Tibial nerve (tissue), 4 donors: ENCODE measurements at places on chromosomes 6 and 20.

GRCh38 chr6:136249336-136249735, 775 bp downstream of the MTFR2 start:
- no peak for DNase-seq

DNA sequence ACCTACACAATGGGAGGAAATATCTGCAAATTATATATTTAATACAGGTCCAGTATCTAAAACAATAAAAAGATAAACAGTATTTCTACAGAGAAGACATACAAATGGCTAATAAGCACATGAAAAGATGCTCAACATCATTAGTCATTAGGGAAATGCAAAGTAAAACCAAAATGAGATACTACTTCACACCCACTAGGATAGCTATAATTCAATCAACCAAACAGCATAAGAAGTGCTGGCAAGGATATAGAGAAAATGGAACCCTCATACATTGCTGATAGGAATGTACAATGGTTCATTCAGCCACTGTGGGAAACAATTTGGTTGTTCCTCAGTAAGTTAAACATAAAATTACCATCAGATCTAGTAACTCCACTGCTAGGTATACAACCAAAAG, 48.7 kb downstream of the NUDT3 start:
- no peak for DNase-seq

- no peak for DNase-seq
Observed at GRCh38 chr20:57409672-57410397, 18.6 kb downstream of the RBM38 start.

GRCh38 chr6:127972815-127973214, 72.0 kb upstream of the THEMIS start:
- DNase-seq: no peak

DNA sequence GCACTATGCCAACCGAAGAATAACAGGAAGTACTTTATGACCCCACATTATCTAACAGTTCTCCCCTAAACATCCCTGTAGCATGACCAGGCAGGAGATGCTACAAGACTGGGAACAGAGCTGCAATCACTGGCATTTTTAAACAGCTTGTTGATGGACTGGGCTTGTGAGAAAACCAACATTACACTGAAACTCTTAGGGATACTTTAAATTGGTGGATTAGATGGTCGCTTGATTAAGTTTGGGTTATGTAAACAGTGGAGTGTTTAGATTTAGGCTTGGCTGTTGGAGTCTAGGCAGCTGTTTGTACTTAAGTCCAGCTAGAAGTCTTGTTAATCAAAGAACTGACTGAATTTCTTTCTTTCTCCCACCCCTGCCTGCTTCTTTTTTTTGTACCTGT, 234.1 kb upstream of the BMP2 start:
- no peak for DNase-seq

GRCh38 chr6:135182071-135183001, 1.2 kb downstream of the MYB start:
- no peak for DNase-seq
